ENCODE measurements at places on chromosomes 2 and 18.

GRCh38 chr2:176508984-176509740 is 239.9 kb downstream of the MTX2 start:
- DNase-seq: no peak

DNA sequence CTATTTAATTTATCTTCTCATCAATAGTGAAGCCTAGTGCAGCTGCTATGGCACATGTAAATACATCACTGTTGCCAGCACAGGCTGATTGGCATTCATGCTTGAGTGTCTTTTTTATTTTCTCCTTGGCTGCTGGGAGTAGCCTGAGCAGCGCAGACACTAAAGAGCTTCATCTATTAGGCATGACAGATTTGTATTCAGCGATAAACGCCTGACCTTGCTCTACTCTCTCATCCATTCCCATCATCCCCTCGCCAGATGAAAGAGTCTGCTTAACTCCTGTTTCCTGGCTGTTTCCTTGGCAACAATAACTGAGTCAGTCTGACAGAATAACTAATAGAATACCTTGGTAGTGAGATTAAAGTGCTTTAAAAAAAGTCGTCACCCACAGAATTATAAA is 753.6 kb downstream of the DCC start:
- no peak for DNase-seq

GRCh38 chr18:61400716-61401115 is 67.5 kb downstream of the CDH20 start:
- no peak for DNase-seq

DNA sequence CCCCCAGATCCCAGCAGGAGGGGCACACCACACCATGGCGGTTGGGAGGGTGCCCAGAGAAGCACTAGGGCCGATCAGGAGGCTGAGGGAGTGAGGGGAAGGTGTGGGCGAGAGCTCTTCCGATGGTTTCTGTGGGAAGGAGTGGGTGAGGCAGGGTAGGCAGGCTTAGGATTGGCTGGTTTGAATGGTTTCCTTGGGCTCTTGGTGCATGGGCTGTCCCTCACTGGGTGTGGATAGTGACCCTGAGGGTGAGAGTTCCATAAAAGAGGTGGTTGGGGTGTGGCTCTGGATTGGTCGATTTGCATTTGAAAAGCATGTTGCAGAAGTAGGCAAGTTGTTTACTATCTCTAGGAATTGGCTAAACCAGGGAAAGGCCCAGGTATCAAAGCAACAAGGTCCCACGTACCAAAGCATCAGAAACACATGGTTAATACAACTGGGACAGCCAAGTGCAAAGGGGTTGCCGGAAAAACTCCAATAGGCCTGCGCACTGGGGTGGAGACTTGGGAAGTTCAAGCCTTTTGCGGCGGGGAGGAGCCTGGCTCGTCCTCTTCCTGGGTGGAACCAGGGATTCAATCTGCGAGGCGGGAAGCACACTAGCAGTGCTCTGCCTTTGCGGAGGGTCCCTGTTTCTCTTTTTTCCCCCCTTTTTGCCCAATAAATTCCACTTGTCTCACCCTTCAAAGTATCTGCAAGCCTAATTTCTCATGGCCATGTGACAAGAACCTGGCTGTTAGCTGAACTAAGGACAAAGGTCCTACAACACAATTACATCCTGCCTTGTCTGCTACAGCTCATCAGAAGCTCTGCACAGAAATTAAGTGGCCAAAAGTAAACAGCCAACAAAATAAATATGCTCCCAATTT is 43.2 kb downstream of the IL1R2 start:
- no peak for DNase-seq

DNA sequence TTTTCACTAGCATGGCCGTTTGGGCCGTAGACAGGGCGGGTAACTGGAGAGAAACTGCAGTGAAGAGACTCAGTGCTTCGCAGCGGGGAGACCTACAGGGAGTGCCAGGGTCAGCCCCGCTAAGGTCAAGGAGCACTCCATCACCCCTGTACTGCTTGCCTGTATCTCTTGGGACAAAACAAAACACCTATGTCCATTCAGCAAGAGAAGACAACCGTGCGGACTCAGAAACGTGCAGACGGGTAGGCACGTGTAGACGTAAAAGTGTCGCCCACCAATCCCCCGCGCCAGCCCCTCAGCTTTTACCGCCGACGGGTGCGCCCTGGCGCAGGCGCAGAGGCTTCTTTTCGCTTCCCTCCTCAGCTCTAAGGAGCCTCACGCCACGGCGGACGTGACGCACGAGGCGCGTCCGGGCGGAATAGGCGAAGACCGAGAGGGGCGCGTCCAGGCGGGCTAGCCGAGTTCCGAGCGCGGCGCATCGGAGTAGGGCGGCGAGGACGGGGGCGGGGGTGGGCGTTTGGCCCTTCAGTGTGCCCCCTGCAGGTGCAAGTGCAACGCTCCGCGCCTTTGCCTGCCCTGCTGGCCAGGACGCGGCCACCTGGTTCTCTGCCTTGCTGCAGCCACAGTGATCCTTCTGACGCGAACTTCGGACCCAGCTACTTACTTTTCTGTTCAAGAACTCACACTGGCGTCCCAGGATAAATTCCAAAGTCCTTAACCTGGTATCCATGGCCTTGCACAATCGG is 3.3 kb upstream of the SOS1 start:
- DNase-seq: peak; percentile 91

Data from breast epithelium (tissue), 4 donors.